ENCODE measurements at places on chromosomes 11 and 22.
A peak's percentile ranks its signal among the peaks of the same experiment; 100 is the strongest.

- DNase-seq, result no peak
Observed at GRCh38 chr11:44000731-44001130, 47.0 kb upstream of the ACCSL start.

- no peak for DNase-seq
Observed at GRCh38 chr11:3944198-3944597, 88.7 kb downstream of the STIM1 start.

GRCh38 chr11:72951193-72951592 is 137.0 kb downstream of the ATG16L2 start:
- DNase-seq, result peak; percentile 19

- no peak for DNase-seq
Observed at GRCh38 chr11:83363312-83363711, 77.1 kb upstream of the CCDC90B start.

GRCh38 chr11:44823868-44824267 is 97.1 kb downstream of the TSPAN18 start:
- DNase-seq, result no peak

DNA sequence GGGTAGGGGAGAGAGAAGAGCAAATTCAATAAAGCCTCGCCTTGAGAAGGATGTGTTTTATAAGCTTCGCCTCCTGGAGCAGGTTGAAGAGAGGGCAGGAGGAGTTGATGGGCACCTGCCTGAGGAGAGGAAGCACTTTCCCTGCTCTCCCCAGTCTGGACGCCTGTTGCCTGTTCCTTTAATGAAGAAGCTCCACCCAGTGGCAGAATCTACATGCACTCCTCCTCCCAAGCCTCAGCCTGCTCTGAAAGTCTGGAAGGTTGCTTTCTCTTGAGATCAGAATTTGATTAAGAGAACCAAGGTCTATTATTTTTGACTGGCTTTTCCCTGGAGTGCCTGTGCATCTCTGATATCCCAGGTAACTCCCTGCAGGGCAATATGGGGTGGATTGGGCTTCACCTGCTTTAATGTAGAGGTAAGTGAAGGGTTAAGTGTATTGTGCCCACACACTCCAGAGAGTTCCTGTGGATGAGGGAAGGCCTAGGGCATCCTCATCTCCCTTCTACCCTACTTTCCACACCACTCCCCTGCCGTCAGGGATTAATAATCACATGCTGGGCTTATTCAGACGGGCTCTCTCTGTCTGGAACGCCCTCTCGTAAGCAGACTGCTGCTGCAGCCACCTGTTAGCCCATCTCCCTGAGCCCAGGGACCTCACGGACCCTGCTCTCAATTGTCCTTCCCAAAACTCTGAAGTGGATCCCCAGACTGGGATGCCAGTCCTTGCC is 22.3 kb downstream of the NTM start:
- DNase-seq, result no peak

- no peak for DNase-seq
Observed at GRCh38 chr22:45834241-45834640, 142.7 kb downstream of the WNT7B start.

GRCh38 chr22:19910180-19910744 is 31.3 kb upstream of the COMT start:
- no peak for DNase-seq

DNA sequence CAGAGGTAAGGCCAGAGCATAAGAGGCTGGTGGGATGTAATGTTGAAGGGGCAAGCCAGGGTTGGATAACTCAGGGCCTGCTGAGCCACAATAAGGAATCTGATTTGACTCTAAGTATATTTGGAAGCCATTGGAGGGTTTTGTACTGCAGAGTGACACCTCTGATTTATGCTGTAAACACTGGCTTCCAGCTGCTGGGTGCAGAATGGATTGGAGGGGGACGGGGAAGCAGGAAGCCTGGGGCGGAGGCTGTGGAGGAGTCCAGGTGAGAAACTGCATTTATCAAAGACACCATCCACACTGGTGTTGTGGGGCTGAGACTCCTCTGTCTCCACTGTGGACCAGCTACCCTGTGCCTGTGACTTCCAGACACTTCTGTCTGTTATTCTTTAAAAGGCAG is 26.8 kb downstream of the MIAT start:
- no peak for DNase-seq

- DNase-seq, result no peak
Observed at GRCh38 chr22:23501261-23501619, 78.8 kb downstream of the IGLL1 start.

GRCh38 chr11:125102510-125102909 is 8.9 kb downstream of the TMEM218 start:
- no peak for DNase-seq

DNA sequence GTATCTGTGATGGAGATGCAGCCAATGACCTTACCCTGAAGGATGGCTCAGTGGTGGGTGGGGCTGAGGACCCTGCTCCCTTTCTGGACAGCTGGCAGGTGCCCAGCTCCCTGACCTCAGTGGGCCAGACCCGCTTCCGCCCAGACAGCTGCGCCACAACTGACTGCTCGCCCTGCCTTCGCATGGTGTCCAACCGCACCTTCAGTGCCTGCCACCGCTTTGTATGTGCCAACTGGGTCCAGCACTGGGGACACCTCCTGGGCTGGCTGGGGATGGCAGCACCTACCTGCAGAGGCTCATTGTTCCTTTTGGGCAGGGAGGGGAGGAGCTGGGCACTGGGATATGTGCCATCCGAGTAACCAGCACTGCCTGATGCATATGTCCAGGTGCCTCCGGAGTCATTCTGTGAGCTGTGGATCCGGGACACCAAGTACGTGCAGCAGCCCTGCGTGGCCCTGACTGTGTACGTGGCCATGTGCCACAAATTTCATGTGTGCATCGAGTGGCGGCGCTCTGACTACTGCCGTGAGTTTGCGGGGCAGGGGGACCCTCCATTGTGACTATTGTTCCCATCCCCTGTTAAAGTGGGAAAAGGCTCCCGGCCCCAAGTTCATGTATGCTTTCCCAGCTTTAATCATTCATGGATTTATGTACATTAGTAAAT is 84.8 kb downstream of the OTOG start:
- no peak for DNase-seq

- DNase-seq, result no peak
Observed at GRCh38 chr11:32931606-32932005, 39.0 kb downstream of the QSER1 start.

DNA sequence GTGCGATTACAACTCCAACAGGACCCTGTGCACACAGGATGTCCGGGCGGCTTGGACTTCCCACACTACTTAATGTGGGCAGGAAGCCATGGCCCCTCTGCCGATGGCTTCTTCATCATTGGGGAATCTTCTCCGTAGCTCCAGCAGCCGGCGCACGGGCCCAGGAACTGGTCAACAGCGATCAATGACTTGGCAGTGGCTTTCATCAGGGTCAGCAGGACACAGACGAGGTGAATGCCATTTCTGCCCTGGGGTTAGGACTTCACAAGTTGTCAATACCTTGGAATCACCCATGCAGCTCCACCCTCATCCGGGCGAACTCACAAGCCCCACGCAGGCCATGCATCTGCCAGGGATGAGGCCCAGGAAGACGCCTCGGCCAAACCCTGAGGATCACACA is 645.7 kb downstream of the BRD1 start:
- no peak for DNase-seq

DNA sequence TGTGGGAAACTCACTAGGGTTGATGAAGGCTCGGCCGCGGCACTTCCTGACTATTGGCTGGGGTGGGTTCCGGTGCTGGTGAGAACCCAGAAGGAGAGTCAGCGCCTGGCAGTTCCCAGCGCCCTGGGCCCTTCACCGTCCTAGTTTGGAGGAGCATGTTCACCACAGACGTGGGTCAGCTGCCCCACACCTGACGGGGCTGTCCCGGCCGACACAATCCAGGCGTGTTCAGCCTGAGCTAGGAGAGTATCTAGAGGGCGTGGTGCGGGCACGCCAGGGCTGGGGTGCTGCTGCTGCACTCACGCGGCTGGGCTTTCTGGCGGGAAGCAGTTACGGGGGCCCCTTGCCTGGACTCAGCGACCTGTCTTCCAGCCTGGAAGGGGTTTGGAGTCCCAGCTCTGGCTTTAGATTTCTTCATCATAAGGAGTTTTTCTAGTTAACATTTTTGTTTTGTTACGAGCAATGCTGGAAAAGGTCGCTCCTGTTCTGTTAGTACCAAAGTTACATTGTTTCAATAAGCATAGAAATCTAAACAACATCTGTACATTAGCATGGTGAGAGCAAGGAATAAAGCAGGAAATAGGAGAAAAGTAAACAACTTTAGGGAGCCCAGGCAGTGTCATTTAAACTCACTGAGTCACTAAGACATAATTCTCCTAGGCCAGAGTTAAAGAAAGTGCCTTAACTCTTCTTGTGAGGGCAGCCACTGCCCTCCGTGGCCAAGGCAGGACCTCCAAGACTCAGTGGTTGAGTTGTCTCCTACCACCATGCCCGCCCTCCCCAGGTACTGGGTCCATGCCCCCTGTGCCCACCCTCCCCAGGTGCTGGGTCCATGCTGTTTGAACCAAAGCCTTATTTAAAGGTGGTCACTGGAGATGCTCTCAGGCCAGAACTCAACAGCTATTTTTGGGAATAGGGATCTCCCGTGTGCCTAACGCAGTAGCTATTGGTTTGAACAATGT is 12.1 kb upstream of the ADORA2A start:
- no peak for DNase-seq

DNA sequence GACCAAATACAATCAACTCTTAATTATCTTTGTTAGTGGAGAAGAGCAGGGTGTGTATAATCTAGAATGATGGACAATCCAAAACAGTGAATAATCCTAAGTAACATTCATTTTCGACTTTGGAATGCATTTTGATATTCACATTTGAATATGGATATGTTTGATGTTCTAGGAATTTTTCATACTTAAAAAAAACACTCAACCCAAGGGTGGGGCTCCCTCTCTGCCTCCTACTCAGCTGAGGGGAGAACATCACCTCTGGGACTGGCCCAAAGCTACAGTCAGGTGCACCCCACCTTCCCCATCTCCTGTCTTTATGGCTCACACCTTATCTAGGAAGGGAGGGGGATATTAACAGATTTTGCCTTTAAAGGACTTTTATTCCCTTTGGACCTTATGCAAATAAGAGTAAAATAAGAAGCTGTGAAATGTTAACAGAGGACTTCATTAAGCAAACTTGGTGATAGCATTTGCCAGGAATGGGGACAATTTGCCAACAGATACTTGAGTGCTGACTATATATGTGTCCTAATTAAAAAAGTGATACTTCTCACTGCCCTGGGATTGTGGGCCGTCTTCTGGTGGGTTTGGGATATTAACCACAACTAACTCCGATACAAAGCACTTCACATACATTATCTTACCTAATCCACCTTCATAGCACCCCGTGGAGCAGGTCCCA is 187.0 kb downstream of the ST3GAL4 start:
- DNase-seq, result no peak

- DNase-seq, result no peak
Observed at GRCh38 chr11:130020323-130020722, 17.7 kb upstream of the PRDM10 start.

DNA sequence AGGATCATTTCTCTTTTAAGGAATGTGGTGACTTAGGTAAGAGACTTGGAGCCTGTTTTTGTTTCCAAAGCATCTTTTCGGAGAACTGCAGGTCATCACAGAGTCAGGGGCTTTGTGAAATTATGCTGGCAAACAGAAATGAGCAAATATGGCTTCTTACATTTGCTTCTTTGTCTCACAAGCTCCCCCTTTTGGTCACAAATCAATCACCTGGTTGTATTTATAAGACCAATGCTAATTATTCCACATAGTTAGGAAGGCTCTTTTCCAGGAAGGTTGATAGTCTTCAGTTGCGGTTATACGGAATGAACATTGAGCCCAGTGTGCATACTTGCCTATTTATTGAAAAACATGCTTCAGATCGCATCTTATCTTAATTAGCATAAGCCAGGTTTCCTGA is 34.6 kb upstream of the CEP126 start:
- peak; percentile 20 for DNase-seq

DNA sequence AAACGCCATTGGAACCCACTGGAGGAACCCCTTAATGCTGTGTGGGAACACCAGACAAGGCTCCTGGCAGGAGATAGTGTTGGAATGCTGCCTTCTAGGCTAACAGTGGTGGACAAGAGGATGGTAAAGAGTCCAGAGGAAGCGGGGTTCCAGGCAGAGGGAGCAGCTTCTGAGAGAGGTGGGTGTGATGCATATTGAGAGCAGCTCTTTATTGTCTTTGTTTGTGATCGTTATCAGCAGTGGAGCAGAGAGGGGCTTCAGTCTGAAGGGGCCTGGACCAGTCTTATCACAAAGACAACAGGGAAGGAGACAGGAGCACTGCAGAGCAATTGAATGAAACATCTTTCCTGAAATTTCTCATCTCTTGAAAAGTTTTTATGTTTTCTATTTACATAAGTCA is 106.8 kb upstream of the PLET1 start:
- DNase-seq, result no peak

DNA sequence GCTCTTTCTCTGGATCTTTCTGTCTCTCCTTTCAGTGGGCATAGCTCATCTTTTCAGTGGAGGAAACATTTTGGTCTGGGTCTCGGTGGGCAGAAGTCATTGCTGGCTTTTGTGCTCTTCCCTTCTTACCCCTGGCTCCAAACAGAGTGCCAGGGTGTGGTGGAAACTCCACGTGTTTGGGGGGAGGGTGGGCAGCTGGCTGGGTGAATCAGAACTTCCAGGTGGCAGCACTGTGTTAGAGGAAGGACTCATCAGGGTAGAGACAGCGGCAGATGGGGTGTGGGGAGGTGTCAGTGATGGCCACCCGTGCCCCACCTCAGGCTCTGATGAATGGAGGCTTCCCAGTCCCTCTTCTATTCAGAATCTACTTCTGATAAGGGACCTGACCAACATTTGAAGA is 114.0 kb downstream of the GRIK4 start:
- peak; percentile 54 for DNase-seq

GRCh38 chr11:69155302-69156234 is at the start of gene SMIM38:
Gene SMIM38 (plus strand): TSS chr11:69155935. CDS start chr11:69157847, 1,912 bp downstream.
- DNase-seq, result no peak

GRCh38 chr11:71383461-71383860 is 64.7 kb downstream of the DHCR7 start:
- DNase-seq, result no peak

- peak; percentile 40 for DNase-seq
Observed at GRCh38 chr11:35276396-35277145, 137.6 kb downstream of the CD44 start.

DNA sequence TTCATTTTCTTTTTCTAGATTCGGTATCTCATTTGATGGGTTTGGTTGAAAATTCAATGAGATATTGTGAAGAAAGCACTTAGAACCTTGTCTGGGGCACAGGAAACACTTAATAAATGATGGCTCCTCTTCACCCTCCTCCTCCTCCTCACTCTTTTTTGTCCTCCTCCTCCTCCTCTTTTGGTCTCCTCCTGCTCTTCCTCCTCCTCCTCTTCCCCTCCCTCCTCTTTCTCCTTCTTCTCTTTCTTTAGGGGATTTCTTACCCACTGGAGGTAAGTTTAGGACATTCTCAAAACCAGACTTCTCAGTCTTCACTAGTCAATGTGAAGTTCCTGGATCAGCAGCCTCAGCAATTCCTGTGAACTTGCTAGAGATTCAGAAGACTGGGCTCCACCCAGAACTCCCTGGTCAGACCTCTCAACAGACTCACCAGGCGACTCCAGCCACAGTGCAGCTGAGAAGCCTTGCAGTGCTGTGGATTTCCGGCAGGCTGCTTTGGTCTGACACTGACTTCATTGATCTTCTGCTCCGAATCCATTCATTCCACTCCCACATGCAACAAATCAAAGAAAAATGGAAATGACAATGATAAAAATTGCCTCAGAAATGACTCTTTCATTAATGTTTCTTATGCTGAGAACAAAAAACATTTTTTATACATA is 368.6 kb upstream of the B3GAT1 start:
- DNase-seq, result no peak

GRCh38 chr11:86152006-86152862 is 83.3 kb upstream of the PICALM start:
- DNase-seq, result no peak

- DNase-seq, result peak; percentile 58
Observed at GRCh38 chr22:46355369-46355995, 20.0 kb downstream of the TRMU start.
